ENCODE measurements at places on chromosomes 2 and 18. TPM values are rescaled to one million over a fixed set of nuclear protein-coding genes. Genes with fewer than 3 reads are reported as not detected.

Gene MC2R
- not detected for total RNA-seq

Gene UNC80
- not detected for total RNA-seq

Gene NOSTRIN
- not detected for total RNA-seq

Gene SRBD1
- 19.2 TPM for total RNA-seq

- DNase-seq = no peak
Observed at GRCh38 chr2:184371641-184372040, 226.7 kb upstream of the ZNF804A start.

Data from activated CD4-positive, alpha-beta T cell treated with anti-CD3 and anti-CD28 coated beads for 36 hours (primary cell).